Hematopoietic multipotent progenitor cell treated with erythropoietin and hydrocortisone succinate and interleukin-3 and kit ligand, for 4 days (in vitro differentiated cells): ENCODE measurements at places on chromosomes 6 and 20.
A peak's percentile ranks its signal among the peaks of the same experiment; 100 is the strongest.

DNA sequence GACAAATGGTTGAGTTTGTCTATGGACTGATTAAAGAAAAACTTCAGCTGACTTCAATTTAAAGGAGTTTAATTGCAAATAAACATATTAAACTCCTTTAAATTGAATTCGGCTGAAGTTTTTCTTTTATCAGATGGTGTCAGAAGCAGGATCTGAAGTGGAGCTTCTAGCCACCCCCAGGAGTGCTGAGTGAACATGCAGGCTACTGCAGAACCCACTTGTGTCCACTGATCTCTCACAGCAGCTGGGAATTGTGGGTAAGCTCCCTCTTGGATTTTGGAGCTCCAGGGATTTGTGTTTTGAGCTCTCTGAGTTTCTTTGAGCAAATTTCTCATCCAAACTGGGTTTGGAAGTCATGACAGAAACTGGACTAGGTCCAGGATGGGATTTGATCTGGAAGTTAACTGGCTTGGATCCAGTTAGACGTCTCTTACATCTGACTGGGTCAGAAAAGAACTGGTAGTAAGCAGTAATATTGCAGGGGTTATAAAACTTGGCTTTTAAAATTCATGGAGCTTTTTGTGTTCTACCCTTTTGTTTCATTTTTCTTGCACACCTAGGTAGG lies 95.8 kb upstream of the UST start:
- no peak for DNase-seq

DNA sequence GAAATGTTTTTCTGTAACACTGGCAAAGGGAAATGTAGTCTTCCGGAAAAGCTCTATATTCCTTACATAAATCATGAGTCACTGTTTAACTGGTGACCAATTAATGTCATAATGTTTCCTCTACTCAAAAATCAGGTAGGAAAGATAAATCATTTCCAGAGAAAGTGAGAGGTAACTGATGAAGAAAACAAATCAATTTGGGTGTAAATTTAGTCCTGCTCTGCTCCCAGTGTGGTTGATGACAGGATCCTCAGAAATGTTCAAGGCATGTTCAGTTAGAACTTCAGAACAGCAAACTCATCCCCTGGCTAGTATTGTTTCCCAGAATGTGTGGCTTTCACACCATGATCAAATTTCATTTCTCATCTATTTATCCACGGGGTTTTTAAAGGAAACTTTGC lies 38.8 kb upstream of the SPACA1 start:
- DNase-seq = no peak

GRCh38 chr20:14406495-14406894 lies 69.1 kb upstream of the FLRT3 start:
- DNase-seq = no peak

GRCh38 chr20:8355453-8355852 lies 223.4 kb downstream of the PLCB1 start:
- DNase-seq = no peak

DNA sequence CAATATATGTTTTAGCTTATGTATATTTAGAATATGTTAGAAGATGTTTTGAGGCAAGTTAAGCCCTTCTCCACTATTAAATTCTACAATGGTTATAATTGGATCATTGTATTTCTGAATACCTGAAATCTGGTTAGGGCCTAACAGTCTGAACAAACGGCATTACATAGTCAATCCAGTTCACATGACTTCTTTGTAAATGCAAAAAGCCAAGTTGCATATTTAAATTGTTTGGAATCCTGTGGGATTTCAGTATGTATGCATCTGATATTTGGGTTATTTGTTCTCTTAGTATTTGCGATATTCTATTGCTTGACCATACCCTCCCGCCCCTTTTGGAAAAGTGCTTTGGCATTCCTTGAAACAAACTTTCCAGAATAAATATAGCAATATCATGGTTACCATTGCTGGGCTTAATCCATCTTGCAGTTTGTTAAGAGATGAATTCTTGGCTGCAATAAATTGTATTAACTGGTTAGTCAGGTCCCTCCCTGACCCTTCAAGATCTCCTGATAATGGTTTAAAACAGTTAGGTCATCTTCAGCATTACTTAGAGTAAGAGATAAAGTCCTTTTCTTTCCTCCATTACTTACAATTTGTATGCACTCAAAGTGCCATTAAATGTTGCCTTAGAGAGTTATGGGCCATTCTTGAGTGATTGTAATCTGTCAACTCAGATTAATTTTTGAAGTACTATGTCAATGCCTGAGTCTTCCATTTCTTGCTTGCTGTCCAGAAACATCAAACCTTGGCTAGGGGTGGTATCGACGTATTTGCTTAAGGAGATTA lies 36.5 kb downstream of the LRRC1 start:
- DNase-seq = no peak

DNA sequence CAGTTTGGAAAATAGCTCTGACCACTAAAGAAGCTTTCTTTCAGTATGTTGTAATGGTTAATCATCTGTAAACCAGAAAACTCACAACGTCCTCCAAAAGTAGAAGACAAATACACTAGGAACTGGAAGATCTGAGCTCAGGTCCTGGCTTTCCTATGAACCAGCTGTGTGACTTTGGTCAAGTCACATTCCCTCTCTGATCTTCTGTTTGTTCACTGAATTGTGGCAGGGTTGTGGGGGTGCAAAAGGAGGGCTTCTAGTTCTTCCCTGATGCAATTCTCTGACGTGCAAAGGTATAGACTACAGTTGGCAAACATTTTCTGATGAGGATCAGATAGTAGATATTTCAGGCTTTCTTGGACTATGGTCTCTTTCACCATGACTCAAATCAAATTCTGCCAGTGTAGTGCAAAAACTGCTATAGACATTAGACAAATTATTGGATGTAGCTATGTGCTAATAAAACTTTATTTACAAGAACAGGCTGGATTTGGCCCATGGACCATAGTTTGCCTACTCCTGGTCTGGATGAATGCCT lies 44.9 kb downstream of the ATXN1 start:
- no peak for DNase-seq

DNA sequence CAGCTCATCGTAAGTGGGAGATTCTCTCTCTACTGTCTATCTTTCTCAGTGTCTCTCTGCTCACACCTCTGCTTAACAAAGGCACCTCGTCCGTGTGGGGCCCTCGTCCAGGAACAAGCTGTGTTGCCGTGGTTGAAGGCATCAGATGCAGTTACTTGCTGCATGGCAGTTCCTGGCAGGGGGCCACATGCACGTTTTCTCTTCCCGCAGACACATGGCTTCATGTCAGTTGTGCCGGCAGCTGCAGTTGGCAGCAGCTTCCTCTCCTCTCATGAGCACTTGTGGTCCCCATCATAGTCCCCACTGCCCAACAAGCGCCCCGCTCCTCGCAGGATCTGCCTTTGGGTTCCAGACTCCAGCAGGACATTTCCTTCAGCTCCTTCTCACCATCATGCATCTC lies 7.1 kb upstream of the AFDN start:
- DNase-seq = no peak

GRCh38 chr20:47949230-47949629 lies 163.9 kb upstream of the SULF2 start:
- DNase-seq = no peak

DNA sequence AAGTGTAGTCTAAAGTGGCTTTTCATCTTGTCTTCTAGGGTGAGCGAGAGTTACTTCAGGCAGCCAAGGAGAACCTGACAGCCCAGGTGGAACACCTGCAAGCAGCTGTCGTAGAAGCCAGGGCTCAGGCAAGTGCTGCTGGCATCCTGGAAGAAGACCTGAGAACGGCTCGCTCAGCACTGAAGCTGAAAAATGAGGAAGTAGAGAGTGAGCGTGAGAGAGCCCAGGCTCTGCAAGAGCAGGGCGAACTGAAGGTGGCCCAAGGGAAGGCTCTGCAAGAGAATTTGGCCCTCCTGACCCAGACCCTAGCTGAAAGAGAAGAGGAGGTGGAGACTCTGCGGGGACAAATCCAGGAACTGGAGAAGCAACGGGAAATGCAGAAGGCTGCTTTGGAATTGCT lies 27.1 kb downstream of the C20orf173 start:
- peak; percentile 72 for DNase-seq

- no peak for DNase-seq
Observed at GRCh38 chr6:20259316-20260049, 47.2 kb upstream of the MBOAT1 start.
